ENCODE measurements at places on chromosomes 12 and 14.

DNA sequence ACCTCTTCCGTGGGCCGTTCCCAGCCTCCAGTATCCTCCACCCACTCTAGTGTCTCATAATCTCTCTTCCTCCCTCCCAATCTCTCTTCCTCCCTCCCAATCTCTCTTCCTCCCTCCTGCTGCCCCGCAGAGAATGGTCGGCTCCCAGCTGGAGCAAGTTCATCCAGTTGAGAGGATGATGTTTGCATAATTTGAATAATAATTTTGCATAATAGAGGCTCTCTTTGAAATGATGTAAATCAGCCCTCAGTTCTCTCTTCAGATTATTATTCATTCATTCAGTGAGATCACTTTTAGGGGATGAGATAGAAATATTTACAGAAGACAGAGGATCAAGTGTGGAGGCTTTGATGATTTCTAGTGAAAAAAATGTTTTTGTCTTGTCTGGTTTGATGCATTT lies 125.0 kb downstream of the PTPN11 start:
- no peak for DNase-seq

- no peak for DNase-seq
Measured at GRCh38 chr12:7114008-7114407, 5.0 kb upstream of the C1RL start.

DNA sequence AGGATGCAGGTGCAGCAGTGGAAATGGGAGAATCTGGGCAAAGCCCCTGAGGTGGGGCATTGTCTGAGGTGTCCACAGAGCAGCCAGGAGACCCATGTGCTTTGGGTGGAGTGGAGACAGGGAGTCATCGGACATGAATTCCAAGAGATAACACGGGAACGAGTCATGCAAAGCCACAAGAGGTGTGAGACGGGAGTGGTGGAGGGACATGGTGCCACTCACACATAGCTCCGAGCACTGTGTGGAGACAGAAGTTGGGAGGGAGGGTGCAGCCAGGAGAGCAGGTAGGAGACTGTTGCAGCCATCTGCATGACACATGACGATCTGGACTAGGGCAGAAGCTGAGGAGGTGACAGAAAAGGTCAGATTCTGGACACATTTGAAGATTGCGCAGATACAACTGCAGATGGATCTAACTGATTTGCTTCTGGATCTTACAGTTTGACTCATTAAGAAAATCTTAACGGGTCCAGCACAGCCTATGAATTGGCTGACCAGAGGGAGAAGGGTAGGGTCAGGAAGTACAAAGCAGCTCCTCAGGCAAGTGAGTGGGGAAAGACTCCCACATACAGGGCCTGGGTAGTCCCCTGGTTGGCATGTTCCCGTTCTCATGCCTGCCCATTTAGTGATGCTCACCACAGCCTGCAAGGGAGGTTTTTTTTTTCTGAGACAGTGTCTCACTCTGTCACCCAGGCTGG lies 379.8 kb downstream of the FUT8 start:
- peak; percentile 28 for DNase-seq

GRCh38 chr14:100476012-100476822 lies 111.0 kb downstream of the BEGAIN start:
- DNase-seq, result peak; percentile 6

- no peak for DNase-seq
Measured at GRCh38 chr12:131735476-131736445, 24.9 kb downstream of the SFSWAP start.

DNA sequence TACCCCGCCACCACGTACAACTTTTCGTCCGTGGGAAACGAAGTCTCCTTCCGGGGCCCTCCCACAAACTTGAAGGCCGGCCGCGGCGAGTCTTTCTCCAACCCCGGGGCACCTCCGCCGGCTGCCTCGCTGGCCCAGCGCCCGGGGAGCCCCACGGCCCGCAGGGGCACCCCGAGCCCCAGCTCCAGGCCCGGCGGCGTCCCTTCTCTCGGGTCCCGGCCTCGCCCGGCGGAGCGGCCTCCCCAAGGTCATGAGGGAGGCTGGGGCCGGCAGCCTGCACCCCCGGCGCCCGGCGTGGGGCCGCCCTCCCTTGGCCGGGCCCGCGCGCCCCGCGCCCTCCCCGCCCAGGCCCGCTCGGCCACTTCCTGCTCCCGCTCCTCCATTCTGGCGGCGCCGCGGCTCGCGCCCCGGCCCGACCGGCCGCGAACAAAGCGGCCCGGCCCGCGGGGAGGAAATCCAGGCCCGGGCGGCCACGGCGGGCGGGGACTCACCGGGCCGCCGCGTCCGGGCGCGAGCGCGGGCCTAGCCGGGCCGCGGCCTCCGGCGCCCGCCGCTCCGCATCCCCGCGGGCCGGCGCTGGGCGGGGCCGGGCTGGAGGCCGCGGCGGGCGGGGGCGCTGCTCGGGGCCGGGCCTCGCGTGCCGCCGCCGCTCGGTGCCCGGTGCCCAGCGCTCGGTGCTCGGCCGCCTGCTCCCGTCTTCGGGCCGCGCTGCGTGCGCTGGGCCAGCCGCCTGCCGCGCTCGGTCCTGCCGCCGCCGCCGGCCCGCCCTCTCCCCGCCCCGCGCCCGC lies at the start of gene AKT1:
Gene AKT1, minus strand, starts transcription at position 756 of the 788 bp plus-strand sequence. CDS start 3,105 bp downstream, outside the sequence.
- peak; percentile 18 for DNase-seq

- DNase-seq, result no peak
Measured at GRCh38 chr14:98269533-98269932, 1002.5 kb downstream of the BCL11B start.

GRCh38 chr12:118498171-118498570 lies 121.8 kb downstream of the SUDS3 start:
- DNase-seq, result peak; percentile 44

- DNase-seq, result no peak
Measured at GRCh38 chr12:107817250-107817649, 42.7 kb downstream of the ASCL4 start.

- DNase-seq, result no peak
Measured at GRCh38 chr12:131171029-131171428, 217.3 kb downstream of the ADGRD1 start.

DNA sequence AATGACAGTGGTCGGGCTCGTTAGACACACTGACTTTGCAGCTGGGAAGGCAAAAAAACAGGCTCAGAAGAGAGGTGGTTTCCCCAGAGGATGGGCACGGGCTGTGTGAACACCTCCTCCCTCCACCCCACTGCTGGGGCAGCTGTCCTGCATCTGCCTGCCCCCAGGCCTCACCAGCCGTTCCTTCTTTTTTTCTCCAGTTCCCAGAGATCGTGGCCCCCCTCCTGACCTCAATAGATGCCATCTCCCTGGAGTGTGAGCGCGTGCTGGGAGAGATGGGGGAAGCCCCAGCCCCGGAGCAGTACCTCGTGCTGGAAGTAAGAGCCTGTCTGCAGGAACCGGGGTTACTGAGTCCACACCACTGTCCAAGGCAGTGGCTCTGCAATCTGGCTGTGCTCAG lies 17.4 kb downstream of the MVK start:
- DNase-seq, result no peak

- no peak for DNase-seq
Measured at GRCh38 chr14:27253966-27254365, 656.1 kb upstream of the NOVA1 start.

- peak; percentile 42 for DNase-seq
Measured at GRCh38 chr12:52561880-52562449, 9.0 kb upstream of the KRT71 start.

DNA sequence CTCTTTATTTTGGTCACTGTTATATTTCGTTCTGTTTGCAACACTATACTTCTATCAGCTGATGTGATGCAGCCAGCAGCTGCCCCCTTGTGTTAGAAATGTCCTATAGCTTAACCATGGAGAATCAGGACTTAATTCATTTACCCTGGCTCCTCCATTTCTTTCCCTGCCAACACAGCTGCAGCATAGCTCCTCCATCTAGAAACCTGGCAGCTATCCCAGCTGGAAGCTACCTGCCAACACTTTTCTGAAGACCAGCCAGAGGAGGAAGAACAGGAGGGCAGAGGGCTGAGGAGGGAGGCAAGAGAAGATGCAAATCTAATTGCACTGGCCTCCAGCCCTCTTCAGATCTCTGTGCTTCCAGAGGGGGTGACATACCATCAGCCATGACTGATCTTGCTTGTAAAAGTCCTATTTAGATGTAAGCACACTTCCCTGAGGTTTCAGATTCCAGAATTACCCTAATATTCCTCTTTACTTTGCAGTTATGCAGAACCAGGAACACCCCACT lies 156.8 kb upstream of the TMEM260 start:
- peak; percentile 26 for DNase-seq

- DNase-seq, result no peak
Measured at GRCh38 chr14:99080306-99080705, 191.7 kb downstream of the BCL11B start.

DNA sequence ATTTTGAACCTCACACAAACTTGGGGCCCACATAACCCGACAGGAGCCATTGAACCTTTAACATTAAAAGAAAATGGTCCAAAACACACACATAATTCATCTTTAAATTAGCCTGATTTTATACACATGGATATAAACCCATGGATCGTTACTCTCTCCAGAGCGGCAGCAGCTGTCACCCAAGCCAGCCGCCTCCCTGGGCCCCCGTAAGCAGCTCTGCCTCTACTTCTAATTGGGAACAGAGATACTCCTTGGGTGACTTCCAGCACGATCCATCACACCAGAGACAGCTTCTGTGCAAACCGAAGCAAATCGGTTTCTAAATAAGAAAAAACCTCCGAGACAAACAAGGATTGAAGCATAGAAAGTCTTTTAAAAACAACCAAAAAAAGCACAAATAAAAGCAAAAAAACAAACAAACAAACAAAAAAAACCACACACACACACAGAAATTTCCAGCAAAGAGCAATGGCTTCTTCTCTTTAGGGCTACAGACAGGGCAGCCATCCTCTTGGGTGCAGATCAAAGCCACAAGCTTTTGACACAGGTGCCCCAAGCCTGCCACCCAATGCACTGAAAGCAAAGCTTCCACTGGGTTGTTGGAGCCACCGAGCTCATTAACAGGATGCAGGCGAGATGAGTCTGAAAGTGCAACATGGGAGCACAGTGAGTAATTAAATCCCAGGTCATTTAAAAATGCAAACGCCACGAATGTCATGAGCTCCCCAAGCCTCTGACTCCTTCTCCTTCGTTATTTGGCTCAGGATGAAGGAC lies 156.9 kb downstream of the DPF3 start:
- no peak for DNase-seq

All from ACHN (cell line).